Activated CD8-positive, alpha-beta memory T cell treated with anti-CD3 and anti-CD28 coated beads for 1 hour (primary cell): ENCODE measurements at places on chromosomes 6 and 20.

DNA sequence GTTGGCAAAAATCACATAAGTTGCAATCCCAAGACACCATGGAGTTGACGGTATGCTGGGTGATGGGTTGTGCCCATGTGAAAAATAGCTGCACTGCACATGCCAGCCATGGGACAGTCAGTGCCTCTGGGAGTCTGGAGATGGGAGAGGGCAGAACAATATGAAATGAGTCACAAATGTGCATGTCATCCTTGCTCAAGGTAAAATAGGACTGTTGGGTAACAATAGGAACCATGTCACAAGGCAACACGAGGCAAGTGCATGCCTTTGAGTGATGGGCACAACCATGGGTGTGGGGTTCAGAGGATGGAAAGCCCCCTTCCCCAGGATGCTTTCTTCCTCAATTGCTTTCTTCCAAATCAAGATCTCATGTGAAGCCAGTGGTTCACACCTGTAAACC is 70.5 kb upstream of the PIM1 start:
- DNase-seq, result no peak

DNA sequence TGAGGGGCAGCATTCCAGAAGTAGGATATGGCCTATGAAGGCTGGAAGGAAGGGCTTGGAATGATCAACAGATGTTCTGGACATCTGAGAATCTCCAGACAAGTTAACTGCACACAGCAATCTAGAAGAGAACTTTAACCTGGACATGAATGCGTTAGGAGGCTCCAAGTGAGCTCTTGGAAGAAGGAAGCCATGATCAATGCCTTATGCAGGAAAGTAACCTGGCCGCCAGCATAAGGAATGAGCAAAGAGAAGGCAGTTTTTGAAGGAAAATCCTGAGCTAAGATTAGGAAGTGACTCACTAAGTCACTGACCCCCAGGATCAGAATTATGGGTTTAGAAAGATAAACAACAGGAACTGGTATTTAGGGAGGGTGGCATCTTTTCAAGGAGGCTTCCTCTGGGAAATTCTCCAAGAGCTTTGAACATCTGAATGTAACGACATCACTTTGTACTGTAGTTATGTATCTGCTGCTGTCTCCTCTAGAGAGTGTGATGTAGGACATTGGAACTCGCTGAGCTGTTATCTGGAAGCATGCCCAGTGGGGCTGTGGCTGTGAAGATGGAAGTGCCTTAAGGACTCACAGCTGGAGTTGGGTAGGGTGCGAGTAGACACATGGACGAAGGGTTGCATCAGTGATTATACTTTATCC is 236.8 kb downstream of the PACRG start:
- no peak for DNase-seq

- no peak for DNase-seq
Measured at GRCh38 chr6:48615041-48615440, 504.0 kb upstream of the PTCHD4 start.

DNA sequence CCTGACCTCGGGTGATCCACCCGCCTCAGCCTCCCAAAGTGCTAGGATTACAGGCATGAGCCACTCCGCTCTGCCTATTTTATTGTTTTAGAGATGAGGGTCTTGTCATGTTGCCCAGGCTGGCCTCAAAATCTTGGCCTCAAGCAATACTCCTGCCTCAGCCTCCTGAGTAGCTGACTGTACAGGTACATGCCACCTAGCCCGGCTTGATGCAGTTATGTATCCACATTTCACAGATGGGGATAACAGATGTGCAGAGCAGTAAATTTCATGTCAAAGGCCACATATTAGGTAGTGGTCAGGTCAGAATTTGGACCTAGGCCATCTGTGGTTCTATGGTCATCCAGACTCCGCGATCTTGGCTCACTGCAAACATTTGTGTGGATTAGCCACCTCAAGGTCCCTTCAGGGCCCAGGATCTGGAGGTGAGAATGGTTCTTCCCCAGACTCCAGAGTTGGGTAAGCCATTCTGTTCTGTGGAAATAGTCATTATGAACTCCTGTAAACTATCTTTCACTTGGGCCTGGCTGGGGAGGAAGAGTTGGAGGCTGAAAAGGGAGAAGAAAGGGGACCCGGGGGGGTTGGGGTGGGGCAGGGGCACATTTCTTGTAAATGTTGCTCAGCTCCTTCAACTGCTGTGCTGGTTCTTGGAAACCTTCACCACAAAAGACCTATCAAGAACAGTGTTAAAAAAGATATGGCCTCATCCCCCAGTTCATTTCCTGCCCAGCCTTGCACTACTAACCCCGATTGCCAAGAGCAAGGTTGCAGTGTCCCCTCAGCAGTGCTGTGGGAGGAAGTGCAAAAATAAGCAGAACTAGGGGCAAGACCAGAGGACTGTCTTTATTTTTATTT is 13.0 kb downstream of the PIM1 start:
- no peak for DNase-seq

GRCh38 chr6:9537381-9537780 is 877.5 kb downstream of the TFAP2A start:
- no peak for DNase-seq

- DNase-seq, result no peak
Measured at GRCh38 chr6:108673602-108674001, 112.9 kb downstream of the FOXO3 start.
